ENCODE measurements at places on chromosomes 6 and 20.

DNA sequence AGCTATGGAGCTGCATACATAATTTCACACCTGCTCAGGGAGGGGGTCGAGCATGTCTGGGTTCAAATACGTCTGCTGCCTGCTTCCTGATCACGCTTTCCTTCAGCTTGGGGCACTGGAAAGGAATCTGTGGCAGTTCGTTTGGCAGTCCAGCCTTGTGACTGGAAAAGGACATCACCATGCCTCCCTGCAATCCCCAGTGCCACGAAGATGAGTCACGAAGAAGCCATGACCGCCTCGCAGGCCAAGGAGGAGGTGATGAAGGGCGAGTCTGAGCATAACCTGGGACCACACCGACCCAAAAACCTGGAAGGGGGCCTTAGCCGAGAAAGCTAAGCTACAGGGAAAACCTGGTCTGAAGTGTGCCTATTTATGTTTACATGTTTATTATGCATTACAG lies 13.1 kb downstream of the JAG1 start:
- no peak for DNase-seq

DNA sequence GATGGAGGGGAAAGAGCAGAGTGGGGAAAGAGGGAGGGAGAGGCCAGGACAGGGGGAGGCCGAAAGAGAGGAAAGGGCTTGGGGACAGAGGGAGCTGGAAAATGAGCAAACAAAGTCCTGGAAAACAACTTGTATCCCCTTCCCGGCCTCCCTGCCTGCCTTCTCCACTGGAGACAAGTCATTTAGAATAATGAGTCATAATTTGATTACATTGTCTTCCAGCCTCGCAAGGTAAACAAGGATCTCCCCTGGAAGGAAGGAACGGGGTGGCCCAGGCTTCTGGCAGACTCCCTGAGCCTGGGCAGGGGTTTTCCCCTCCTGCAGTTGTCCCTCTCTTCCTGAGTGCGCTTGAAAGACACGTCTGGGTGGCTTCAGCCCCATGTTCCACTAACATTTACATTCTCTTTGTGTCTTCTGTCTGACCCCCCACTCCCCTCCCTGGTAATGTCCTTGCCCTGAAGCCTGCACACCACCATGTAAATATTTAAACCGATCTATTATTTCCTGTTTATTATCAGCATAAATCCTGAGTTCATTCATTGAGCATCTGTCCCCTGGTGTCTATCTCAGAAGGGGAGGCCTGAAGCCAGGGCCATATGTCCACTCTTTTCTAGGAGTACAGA lies 12.1 kb upstream of the MRPS18A start:
- DNase-seq = no peak

GRCh38 chr6:90008189-90008907 lies 114.1 kb downstream of the GJA10 start:
- no peak for DNase-seq

DNA sequence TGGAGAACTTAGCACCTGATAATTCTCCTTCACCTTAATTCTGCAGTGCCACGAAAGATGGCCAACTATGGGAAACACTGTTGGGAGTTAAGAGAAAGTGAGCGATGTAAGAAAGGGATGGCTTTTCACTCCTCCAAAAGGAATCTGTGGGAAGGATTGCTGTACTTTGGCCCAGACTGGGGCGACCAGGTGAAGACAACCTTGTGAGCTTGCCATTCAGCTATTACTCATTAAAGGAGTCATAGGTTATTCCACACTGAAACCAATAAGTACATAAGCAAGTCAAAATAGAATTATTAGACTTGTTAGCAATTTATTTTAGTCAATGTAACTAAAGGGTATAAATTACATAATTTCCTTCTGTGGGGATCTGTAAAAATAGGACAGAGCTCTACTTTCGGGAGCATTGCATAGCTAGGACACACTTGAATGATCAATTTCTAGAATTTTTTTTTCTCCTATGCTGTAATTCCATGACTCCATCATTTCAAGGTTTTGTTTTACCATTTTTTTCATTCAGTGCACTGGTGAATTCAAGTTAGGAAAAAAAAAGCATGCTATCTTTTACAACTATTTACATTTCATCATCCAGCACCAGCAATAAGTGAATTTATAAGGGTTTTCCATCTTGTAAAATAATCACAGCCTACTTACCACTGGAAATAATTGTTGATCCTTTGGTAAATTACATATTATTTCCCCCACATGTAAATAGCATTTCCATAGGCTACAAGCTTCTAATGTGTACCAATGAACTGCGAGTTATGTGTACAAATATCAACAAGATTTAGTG lies 231.7 kb downstream of the SIM1 start:
- no peak for DNase-seq

GRCh38 chr6:53725791-53726575 lies 60.4 kb upstream of the KLHL31 start:
- DNase-seq = no peak

- no peak for DNase-seq
These were observed 14.2 kb downstream of the E2F3 start for GRCh38 chr6:20415712-20416454.

DNA sequence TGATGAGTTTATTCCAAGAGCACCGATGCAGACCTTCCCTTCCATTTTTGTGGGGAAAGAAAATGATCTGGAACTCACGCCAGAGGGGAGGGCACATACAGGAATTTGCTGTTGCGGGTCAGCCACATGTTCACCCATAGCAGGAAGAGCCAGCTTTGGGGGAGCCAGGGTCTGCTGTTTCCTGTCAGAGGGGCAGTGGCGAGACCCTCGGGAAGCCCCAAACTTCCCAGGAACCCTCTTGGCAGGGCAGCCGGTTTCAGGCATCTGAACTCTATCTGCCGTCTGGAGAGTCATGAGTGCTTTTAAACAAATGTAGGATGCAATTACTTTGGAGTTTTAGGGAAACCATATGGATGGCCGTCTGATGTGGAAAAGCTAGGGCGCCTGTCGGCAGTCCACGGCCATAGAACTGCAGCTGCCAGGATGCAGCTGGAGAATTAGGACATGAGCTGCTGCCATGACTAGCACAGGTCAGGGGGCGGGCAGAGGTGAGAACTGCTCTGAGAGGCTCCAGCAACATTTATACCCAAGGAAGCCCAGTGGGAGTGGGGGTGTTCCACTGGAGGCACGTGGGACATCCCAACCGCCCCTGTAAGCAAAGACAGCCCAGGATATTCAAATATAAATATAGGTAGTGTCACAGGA lies 14.8 kb upstream of the SERPINB9 start:
- no peak for DNase-seq

- no peak for DNase-seq
These were observed 140.8 kb upstream of the CARMIL1 start for GRCh38 chr6:25138233-25138933.

- DNase-seq = no peak
These were observed 178.9 kb downstream of the DLL1 start for GRCh38 chr6:170111816-170112582.

DNA sequence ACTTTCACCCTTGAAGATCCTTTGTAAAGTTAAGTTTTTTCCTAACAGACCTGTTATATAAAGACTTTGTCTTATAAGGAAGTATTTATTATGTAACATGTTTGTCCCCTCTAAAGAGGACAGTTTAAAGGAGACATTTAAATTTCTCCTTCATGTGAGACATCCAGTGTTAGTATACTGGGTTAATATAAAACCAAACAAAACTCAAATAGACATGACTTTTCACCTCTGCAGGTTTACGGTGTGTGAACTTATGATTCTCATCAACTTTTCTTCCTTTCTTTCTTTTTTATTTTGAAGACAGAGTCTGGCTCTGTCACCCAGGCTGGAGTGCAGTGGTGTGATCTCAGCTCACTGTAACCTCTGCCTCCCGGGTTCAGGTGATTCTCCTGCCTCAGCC lies 17.4 kb upstream of the MPC1 start:
- no peak for DNase-seq

GRCh38 chr6:157255079-157255478 lies 68.2 kb downstream of the TMEM242 start:
- DNase-seq = no peak

- no peak for DNase-seq
These were observed 15.7 kb downstream of the PI16 start for GRCh38 chr6:36969988-36970891.

GRCh38 chr6:43924222-43924702 lies 154.3 kb downstream of the VEGFA start:
- DNase-seq = no peak

DNA sequence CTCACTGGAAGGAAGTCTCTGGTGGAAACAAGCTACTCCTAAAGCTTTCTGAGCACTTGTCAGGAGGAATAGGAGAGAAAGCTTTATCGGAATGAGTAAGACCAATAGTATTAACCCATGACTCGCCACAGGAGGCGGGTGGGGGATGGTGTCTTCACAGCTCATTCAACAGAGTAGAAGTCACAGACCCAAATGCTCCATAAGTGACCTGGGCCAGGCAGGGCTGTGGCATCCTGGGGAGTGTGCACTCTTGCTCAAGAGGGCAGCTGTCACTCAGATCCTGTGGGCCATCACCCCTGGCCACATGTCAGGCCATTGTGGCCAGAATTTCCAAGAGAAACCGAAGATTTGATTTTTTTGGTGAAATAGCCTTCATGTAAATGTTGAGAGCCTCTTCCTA lies 116.0 kb downstream of the SYCP2 start:
- DNase-seq = no peak

- DNase-seq = no peak
These were observed 11.6 kb downstream of the JAG1 start for GRCh38 chr20:10662151-10662550.

GRCh38 chr6:165843121-165843520 lies 180.1 kb upstream of the PDE10A start:
- DNase-seq = no peak

GRCh38 chr6:13471184-13471583 lies 16.2 kb downstream of the GFOD1 start:
- no peak for DNase-seq

DNA sequence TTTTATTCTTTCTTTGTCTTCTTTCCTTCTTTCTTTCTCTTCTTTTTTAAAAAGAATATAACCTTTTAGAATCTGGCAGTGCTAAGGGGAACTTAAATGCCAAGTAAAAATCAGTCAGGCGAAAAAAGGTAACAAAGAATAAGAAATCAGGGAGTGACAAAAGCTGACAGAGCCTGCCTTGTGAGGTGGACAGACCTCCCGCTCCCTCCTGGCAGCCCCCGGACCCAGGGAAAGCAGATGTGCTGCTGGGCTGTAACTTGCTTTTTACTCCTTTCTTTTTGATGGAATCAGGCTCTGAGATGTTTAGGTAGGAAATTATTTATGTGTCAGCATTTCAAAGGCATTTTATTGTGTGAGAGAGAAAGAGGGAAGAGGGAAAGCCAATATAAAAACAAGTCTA lies 95.5 kb upstream of the TRAF3IP2 start:
- no peak for DNase-seq

GRCh38 chr6:141464490-141464889 lies 668.2 kb upstream of the GJE1 start:
- peak; percentile 89 for DNase-seq

GRCh38 chr6:127606131-127606562 lies 29.2 kb downstream of the C6orf58 start:
- no peak for DNase-seq

- no peak for DNase-seq
These were observed 11.6 kb downstream of the NCOA7 start for GRCh38 chr6:125802383-125802782.

DNA sequence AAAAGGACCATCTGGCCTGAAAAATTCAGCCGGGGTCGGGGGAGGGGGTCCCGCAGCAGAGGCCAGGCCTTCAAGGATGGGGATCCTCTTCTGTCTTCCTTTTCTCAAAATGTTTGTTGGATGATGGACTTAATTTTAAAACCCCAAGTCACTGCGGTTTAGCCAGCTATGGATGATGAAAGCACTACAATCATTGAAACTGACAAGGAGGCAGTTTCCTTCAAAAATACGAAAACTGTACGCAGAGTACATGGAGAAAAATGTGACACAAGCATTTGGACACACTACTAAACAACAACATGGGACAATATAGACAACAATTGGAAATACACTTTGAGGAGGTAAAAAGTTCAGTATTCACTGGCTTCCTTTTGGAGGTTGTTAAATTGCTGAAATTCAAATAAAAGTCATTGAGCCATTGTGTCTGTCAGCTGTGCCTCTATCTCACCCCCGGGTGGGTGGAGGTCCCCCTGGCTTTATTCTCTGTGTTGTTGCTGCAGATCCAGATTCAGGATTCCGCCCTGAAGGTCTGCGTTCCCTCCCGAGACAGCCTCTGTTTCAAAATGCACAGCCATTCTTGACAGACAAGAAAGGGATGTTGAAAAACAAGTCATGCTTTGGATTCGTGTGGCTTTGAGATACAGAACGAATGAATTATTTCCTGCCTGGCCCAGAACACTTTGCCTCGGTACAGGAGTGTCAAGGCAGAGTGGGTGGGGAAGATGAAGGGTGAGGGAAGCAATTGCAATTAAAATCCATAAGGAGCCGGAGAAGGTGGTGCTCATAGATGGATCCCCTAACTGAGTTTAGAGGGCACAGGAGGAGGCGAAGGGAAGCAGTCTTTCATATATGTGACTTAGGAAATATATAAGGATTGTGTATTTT lies 118.2 kb downstream of the TTLL2 start:
- no peak for DNase-seq

- no peak for DNase-seq
These were observed 2.4 kb downstream of the KLC4 start for GRCh38 chr6:43061861-43062260.
